Naive B cell (primary cell): ENCODE measurements at places on chromosomes 3 and 15. TPM values are rescaled to one million over a fixed set of nuclear protein-coding genes. Genes with fewer than 3 reads are reported as not detected.

Gene PRR23A
- not detected for polyA plus RNA-seq

Gene FAM107A
- polyA plus RNA-seq: not detected

DNA sequence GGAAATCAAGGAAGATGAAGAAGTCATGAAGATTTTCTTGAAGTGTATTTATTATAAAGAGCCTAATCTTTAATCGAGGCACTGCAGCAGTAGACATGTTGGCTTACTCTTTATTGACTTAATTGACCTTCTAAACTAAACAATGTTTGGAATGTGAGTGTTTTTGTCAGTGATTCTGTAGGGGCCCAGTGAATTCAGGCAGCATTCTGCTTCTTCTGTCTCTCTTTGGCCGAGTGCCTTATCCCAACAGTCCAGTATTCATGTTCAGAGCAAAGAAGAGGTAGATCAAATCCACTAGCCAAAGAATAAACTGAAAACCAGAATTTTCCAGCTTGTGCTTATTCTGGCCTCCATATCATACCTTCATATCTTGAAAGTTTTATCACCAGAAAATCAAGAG is 55.7 kb downstream of the RLBP1 start:
- no peak overlapping the region for H3K27ac ChIP-seq
- no peak overlapping the region for H3K4me3 ChIP-seq
- H3K36me3 ChIP-seq: no peaks in the 10 kb centered on the region
- peaks cover 4% of the 10 kb centered on the region for H3K4me1 ChIP-seq
- H3K27me3 ChIP-seq: no peaks in the 10 kb centered on the region

Gene CPA3
- polyA plus RNA-seq: not detected

- H3K27ac ChIP-seq: no peak overlapping the region
- DNase-seq: no peak
- H3K27me3 ChIP-seq: peaks cover 10% of the 10 kb centered on the region
- no peaks in the 10 kb centered on the region for H3K4me1 ChIP-seq
- no peak overlapping the region for H3K4me3 ChIP-seq
- no peaks in the 10 kb centered on the region for H3K36me3 ChIP-seq
Observed at GRCh38 chr15:35627696-35628095, 81.7 kb upstream of the DPH6 start.
